ENCODE measurements at places on chromosomes 12 and 14. TPM values are rescaled to one million over a fixed set of nuclear protein-coding genes. Genes with fewer than 3 reads are reported as not detected.
A peak's percentile ranks its signal among the peaks of the same experiment; 100 is the strongest.

Gene SERPINA12
- not detected for total RNA-seq

DNA sequence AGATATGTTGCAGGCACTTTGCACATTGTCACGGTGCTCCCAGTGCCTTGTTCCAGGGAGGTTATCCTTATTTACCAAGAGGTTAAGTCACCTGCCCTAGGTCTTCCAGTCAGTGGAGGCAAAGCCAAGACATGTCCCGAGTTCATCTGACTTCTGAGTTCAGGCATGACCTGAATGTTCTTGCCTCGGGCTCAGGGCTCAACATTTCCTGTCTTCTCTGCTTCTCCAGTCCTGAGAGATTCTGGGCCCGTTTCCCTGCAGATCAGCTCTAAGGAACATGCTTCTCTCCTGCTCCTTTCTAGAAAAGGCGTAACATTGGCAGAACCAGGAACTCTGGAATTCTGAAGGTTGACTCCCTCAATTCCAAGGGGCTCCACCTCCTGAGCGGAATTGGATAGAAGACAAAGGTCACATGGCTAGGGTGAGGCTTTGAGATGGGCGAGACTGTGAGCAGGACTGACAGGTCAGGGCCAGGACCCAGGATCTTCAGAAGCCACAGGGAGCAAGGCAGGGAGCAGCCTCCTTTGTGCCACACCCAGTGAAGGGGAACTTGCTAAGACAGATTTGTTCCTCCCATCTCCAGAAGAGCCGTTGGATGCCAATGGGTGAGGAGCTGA, 19.9 kb downstream of the BDKRB2 start:
- H3K4me3 ChIP-seq, result no peak overlapping the region
- H3K36me3 ChIP-seq, result no peaks in the 10 kb centered on the region
- no peak for DNase-seq
- H3K27ac ChIP-seq, result no peak overlapping the region
- no peaks in the 10 kb centered on the region for H3K4me1 ChIP-seq

Gene GUCY2C
- 0.10 TPM for total RNA-seq

Gene SMIM41
- total RNA-seq, result 0.59 TPM

Gene CLEC2A
- not detected for total RNA-seq

DNA sequence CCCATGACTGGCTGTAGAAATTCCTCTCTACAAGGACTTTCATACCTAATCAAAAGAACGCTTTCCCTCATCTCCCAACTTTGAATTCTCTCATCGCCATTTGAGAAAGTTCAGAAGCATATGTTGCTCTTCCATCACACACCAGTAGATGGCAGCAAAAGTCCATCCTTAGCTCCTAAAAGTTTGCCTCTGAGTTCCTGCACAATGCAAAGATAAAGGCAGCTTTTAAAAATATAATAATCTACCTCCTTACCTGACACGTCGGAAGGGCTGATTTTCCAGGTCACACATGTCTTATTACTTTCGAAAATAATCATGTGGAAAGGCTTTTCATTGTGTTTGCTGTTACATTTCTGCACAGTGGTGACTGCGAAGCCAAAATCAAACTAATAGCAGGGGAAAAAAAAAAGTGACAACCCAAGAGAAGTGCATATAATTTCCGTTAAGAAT, 456.7 kb upstream of the SEL1L start:
- H3K4me1 ChIP-seq, result no peaks in the 10 kb centered on the region
- no peak overlapping the region for H3K27ac ChIP-seq
- no peak overlapping the region for H3K4me3 ChIP-seq
- peak; percentile 93 for DNase-seq
- no peaks in the 10 kb centered on the region for H3K36me3 ChIP-seq

Gene CCDC197
- not detected for total RNA-seq

GRCh38 chr14:91879196-91879595, 11.9 kb upstream of the TC2N start:
- no peak for DNase-seq
- no peaks in the 10 kb centered on the region for H3K27me3 ChIP-seq
- no peaks in the 10 kb centered on the region for H3K36me3 ChIP-seq
- no peak overlapping the region for H3K27ac ChIP-seq

- H3K4me3 ChIP-seq, result no peak overlapping the region
- no peaks in the 10 kb centered on the region for H3K27me3 ChIP-seq
- no peaks in the 10 kb centered on the region for H3K4me1 ChIP-seq
- H3K36me3 ChIP-seq, result peaks cover 16% of the 10 kb centered on the region
These were observed 26.0 kb downstream of the TMBIM6 start for GRCh38 chr12:49767333-49767732.

- DNase-seq, result no peak
- peaks cover 55% of the 10 kb centered on the region for H3K4me1 ChIP-seq
- no peak overlapping the region for H3K4me3 ChIP-seq
- peak overlapping the region; percentile 86 for H3K27ac ChIP-seq
- no peaks in the 10 kb centered on the region for H3K27me3 ChIP-seq
- no peaks in the 10 kb centered on the region for H3K36me3 ChIP-seq
These were observed 213.1 kb downstream of the CHST11 start for GRCh38 chr12:104669851-104670337.

GRCh38 chr12:67624355-67624754, 24.2 kb upstream of the DYRK2 start:
- H3K27ac ChIP-seq, result no peak overlapping the region
- no peak overlapping the region for H3K4me3 ChIP-seq
- no peak for DNase-seq
- H3K27me3 ChIP-seq, result no peaks in the 10 kb centered on the region

DNA sequence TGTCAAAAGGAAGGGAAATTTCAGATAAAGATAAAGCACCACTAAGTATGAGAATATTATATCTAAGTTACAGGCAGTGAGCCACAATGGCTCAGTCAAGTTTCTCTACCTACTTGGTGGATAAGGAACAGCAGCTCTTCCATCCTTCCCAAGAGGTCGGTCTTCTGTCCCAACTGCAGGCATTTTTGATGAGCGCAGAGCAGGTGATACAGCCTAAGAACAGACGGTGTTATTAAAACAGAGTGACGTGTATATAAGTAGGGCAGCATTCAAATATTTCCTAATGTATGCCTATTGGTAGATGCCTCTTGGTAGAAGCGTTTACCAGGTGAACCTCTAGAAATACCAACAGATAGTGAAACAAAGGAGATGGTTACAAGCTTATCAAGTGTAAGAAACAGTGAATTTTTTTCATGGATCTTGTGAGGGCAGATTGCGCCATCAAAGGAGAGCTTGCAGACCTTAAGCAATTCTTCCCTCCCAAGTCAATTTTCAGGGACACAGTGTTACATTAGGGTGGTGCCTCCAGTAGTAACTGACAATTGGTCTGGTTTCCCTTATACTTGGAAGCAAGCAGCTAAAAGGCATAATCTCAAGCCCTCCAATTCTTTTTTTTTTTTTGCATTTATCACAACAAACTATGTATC, 274.5 kb downstream of the MED13L start:
- no peaks in the 10 kb centered on the region for H3K27me3 ChIP-seq
- DNase-seq, result no peak
- no peak overlapping the region for H3K4me3 ChIP-seq
- peaks cover 2% of the 10 kb centered on the region for H3K4me1 ChIP-seq

Gene ENDOU
- 0.50 TPM for total RNA-seq

DNA sequence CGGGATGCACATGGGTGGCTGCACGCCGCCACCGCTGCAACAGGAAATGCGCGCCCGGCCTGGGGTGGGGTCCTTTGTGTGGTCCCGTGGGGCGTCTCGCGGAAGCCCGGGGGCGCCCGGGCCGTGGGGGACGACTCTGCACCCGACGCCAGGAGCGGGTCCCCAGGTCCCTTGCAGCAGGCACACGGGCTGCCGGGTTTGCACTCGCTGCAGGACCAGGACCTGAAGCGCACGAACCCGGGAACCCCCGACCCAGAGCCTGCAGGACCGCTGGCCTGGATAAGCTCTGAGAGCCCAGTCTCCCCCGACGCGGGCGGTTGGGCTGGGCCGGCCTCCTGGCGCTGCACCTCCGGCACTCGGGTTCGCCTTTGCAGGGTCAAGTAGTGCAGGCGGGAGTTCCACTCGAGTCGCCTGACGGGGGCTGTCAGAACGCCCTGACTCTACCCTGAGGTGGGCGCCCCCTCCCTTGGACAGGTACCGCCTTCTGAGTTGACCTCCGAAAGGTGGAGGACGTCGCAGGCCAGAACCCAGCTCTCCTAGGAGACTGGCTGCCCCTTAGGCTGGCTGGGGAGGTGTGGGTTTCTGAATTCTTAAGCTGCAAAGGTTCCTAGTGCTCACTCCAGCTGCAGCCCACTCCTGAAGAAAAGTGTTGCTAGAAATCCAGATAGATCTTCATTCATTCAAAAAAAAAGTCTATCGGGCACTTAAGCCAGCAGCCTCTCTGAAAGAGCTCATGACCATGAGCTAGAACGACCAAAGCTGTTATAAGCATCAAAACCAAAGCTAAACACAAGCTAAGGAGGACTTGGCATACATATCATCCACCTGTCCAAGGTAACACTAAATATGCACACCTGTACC, 68.0 kb downstream of the RNF34 start:
- peak overlapping the region; percentile 42 for H3K4me3 ChIP-seq
- H3K27me3 ChIP-seq, result no peaks in the 10 kb centered on the region
- H3K36me3 ChIP-seq, result peaks cover 6% of the 10 kb centered on the region
- H3K4me1 ChIP-seq, result peaks cover 17% of the 10 kb centered on the region
- no peak for DNase-seq

- H3K36me3 ChIP-seq, result no peaks in the 10 kb centered on the region
- no peaks in the 10 kb centered on the region for H3K27me3 ChIP-seq
- no peak overlapping the region for H3K27ac ChIP-seq
- H3K4me3 ChIP-seq, result no peak overlapping the region
These were observed 113.2 kb downstream of the ERC1 start for GRCh38 chr12:1104088-1104800.

GRCh38 chr12:14482886-14483285, 84.8 kb downstream of the PLBD1 start:
- peaks cover 25% of the 10 kb centered on the region for H3K36me3 ChIP-seq
- DNase-seq, result no peak
- no peak overlapping the region for H3K4me3 ChIP-seq
- H3K27ac ChIP-seq, result no peak overlapping the region
- no peaks in the 10 kb centered on the region for H3K27me3 ChIP-seq
- no peaks in the 10 kb centered on the region for H3K4me1 ChIP-seq

DNA sequence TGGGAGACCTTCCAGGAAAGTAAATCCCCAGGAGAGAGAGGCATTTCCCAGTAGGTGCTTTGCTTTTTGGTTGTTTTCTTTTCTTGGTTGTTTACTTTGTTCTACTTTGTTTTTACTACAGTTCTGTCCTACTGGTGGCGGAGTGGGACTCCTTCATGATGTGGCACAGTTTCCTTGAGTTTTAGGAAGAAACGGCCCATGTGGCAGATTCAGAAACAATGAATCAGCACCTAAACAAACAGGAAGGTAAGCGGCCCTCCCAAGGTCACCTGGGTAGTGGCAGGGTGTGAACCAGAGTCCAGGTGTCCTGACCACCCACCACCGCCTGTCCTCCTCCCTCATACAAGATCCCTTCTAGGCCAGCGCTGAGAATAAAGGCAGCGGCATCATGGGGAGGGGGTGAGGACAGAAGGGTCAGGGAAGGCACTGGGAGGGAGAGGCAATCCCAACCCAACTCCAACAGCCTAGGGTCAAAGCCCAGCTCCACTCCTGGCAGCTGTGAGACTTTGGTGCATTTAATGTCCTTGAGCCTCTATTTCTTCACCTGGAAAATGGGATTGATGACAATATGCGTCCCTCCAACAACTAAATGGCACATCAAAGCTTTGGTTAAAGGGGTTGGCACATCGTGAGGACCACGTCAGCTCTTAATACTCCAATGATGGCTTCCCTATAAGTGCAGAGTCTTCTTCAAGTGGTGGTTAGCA, 111.5 kb upstream of the BCL2L14 start:
- no peak for DNase-seq
- H3K4me1 ChIP-seq, result no peaks in the 10 kb centered on the region
- no peaks in the 10 kb centered on the region for H3K36me3 ChIP-seq
- H3K4me3 ChIP-seq, result no peak overlapping the region
- no peaks in the 10 kb centered on the region for H3K27me3 ChIP-seq

DNA sequence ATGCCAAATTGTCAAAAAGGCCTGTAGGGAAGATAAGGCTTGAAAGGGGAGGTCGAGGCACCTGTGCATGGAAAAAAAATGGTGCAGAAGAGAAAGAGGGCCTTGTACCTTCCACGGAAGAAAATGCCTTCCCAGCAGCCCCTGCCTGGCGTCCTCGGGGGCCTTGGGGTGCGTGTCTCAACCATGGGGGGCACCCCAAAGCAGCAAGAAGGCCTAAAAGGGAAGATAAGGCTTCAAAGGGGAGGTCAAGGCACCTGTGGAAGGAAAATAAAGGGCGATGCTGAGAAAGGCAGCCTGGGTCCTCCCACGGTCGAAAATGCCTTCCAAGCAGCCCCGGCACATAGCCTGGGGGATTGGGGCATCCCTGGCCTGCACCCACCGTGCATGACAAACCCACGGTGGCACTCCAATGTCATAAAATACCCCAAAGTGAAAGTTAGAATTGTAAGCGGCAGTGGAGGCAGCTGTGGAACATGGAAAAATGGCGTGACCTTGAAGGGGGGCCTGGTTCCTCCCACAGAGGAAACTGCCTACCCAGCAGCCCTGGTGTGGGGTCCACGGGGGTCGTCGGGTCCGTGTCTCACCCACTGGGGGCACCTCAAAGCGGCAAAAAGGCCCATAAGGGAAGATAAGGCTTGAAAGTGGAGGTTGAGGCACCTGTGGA, 275.0 kb downstream of the ALG10 start:
- no peaks in the 10 kb centered on the region for H3K27me3 ChIP-seq
- no peak overlapping the region for H3K27ac ChIP-seq
- no peaks in the 10 kb centered on the region for H3K36me3 ChIP-seq
- H3K4me3 ChIP-seq, result no peak overlapping the region
- DNase-seq, result no peak

GRCh38 chr12:73714655-73715054, 823.0 kb upstream of the ATXN7L3B start:
- H3K27me3 ChIP-seq, result no peaks in the 10 kb centered on the region
- no peak for DNase-seq
- no peak overlapping the region for H3K27ac ChIP-seq
- no peaks in the 10 kb centered on the region for H3K36me3 ChIP-seq

GRCh38 chr12:92270521-92270920, 124.9 kb upstream of the BTG1 start:
- no peaks in the 10 kb centered on the region for H3K4me1 ChIP-seq
- H3K27ac ChIP-seq, result no peak overlapping the region
- H3K27me3 ChIP-seq, result no peaks in the 10 kb centered on the region
- no peak overlapping the region for H3K4me3 ChIP-seq

- no peaks in the 10 kb centered on the region for H3K27me3 ChIP-seq
- H3K4me1 ChIP-seq, result no peaks in the 10 kb centered on the region
- DNase-seq, result no peak
- H3K36me3 ChIP-seq, result no peaks in the 10 kb centered on the region
- no peak overlapping the region for H3K27ac ChIP-seq
These were observed 150.1 kb downstream of the SUDS3 start for GRCh38 chr12:118526255-118527095.

GRCh38 chr14:21768116-21768874, 94.7 kb upstream of the OR4E1 start:
- H3K27ac ChIP-seq, result no peak overlapping the region
- DNase-seq, result no peak
- no peaks in the 10 kb centered on the region for H3K4me1 ChIP-seq
- no peaks in the 10 kb centered on the region for H3K36me3 ChIP-seq
- H3K27me3 ChIP-seq, result no peaks in the 10 kb centered on the region
